ENCODE measurements at places on chromosomes 16 and 17.
A peak's percentile ranks its signal among the peaks of the same experiment; 100 is the strongest.

- DNase-seq = no peak
These were observed 1.0 kb upstream of the HSBP1 start for GRCh38 chr16:83806731-83807130.

DNA sequence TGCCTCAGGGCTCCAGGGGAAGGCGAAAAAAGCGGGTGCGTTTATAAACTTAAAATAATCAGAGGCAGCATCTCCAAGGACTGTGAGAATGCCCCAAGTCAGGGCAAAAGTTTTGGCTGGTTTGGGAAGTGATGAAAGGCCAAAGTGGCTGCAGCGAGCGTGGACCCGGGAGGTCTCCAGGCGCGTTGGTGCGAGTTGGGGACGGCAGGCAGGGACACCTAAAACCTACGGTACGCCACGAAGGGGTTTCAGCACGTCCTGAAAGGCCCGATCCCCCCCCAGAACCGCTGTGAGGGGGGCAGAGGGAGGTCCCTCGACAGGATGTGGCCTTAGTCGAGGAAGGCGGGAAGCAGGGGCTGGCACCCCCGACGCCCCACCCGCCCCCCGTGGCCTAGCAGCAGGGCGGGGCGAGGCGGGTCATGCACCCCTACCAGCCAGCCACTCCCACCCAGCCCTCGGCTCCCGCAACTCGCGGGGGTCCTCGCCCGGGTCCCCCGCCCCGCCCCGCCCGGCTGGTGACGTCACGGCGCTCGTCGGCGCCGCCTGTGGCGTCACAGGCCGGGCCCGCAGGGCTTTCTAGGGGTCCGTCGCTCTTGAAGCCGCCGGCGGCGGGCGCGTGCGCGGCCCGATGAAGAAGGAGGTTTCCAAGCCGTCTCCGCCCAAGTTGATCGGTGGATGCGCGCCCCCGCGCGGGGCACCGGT lies at the start of gene MYCBPAP:
TSS of gene MYCBPAP (plus strand) at position 569 of the 702 bp plus-strand sequence. CDS start 236 bp downstream, outside the sequence.
- peak; percentile 60 for DNase-seq

DNA sequence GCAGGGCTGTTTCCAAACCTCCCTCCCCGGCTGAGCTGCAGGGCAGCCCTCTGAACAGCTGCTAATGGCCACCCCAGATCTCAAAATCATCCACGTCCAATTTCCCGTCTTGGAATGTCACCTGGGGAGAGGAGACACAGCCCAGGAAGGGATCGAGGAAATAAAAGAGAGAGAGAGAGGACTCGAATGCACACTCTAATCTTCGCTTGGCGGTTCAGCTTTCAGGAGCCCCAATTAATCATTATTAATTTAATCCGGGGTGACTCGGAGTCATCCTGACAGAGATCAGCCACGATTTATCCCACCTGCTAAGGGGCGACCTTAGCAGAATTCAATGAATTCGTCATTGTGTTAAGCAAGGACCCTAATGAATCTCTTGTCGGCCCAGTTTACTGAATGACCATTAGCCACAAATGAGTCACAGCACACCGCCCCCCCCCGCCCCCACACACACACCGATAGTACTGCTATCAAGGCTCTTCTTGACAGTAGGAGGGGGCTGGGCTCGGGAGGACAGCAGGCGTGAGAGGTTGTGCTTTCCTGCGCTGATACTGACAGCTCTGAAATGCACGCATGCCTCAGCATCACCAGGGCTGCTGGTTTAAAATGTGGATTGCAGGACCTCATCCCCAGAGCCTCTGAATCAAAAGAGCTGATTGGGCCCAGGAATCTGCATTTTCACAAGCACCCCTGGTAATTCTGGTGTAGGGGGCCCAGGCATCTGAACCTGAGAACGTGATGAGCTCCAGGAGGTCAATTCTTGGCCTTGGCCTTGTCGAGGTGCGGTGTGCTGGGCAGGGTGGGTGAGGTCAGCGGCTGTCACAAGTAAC lies 190.0 kb upstream of the CIBAR2 start:
- DNase-seq = no peak

- no peak for DNase-seq
These were observed 31.5 kb downstream of the FA2H start for GRCh38 chr16:74743045-74743667.

DNA sequence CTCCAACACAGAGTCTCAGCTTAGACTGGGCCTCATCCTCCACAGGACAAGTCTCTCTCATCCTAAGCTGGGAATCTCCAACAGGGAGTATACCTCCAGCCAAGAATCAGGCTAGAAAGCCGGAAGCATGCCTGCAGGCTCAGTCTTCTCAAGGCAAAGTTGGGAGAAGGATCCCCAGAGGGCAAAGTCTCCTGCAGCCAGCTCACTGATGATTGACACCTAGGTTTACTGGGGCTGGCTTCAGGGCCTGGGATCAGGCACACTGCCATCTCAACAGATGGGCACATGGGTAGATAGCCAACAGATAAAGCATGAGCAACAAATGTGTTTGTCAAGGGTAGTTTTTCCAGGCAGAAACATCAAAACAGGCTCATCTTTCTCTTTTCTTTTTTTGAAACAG lies 56.1 kb upstream of the TOX3 start:
- no peak for DNase-seq

DNA sequence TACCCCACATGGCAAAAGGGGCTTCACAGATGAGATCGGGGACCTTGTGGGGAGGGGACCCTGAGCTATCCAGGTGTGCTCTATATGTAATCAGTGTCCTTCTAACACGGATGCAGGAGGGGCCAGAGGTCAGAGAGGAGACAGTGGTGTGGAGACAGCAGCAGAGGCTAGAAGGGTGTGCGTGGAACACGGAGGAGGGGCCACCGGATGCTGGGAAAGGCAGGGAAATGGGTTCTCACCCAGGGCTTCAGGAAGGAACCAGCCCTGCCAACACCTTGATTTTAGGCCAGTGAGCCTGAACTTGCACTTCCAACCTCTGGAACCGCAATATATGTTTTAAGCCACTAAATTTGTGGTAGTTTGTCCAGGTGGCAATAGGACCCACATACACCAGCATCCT lies 4.6 kb upstream of the SLC38A8 start:
- no peak for DNase-seq

- DNase-seq = no peak
These were observed 6.7 kb downstream of the CAMTA2 start for GRCh38 chr17:4980644-4981216.

DNA sequence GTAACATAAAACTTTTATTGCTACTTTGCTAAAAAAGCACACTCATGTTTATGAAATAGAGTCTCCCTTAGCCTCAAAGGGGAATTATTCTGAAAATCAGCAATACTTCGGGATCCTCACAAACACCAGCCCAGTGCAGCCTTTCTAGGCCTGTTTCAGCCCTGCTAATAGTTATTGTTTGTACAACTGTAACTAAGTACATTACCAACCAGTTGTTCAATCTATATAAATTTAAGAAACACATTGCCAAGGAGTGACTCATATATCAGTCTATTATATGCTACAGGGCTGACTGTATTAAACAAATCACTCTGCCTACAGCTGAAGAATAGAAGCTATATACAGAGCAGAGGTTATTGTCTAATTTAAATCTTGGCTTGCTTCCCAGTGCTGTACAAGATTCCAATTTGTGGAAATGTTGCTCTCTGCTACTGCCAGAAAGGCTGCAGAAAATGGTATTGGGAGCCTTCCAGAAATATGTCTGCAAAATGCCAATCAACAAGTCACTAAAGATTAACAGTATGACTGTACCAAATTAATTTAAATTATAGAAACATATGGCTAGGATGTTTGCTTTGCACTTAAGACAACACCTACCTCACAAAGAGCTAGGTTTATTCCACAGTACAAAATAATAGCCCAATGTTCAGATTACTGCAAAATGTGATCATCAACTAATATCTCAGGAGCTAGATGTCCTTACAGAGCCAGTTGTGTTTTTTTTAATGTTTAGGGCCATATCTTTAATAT lies 49.7 kb downstream of the TOX3 start:
- no peak for DNase-seq

GRCh38 chr17:35359398-35359797 lies 14.0 kb downstream of the SLFN11 start:
- no peak for DNase-seq

GRCh38 chr17:64020056-64020766 lies at the start of gene ICAM2:
ICAM2 (minus strand) TSS chr17:64020633; CDS start chr17:64006691, 13,942 bp downstream.
- peak; percentile 48 for DNase-seq

- no peak for DNase-seq
These were observed 20.8 kb upstream of the MMD start for GRCh38 chr17:55442462-55442861.

DNA sequence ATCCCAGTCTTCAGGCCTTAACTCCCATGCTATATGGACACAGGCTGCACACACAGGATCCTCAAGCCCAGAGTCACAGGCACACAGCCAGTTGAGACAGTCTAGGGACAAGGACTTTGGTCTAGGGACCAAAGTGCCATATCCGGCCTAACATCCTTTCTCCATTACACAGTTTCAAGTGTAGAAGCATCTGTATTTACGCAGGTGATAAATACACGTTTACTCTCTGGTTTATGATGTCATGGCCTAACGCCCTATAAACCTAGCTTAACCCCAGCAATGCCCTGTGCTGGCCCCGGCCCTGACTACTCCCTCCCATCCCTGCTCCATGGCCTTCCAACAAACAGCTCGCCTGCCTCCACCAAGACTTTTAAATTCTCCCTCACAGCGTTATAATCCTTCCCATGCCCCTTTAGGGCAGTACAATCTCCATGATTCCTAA lies 17.1 kb downstream of the CUEDC1 start:
- DNase-seq = no peak

Data from stimulated activated CD8-positive, alpha-beta memory T cell treated with anti-CD3 and anti-CD28 coated beads, Interleukin-15, amount 100 ng/mL, for 24 hours (primary cell).